ENCODE measurements at places on chromosomes 13 and 19.

- DNase-seq: no peak
Measured at GRCh38 chr13:27824121-27824520, 31.8 kb downstream of the GSX1 start.

GRCh38 chr13:31625115-31625514 lies 114.2 kb upstream of the RXFP2 start:
- DNase-seq: no peak

- DNase-seq: no peak
Measured at GRCh38 chr19:41311072-41311471, 1.1 kb downstream of the CCDC97 start.

DNA sequence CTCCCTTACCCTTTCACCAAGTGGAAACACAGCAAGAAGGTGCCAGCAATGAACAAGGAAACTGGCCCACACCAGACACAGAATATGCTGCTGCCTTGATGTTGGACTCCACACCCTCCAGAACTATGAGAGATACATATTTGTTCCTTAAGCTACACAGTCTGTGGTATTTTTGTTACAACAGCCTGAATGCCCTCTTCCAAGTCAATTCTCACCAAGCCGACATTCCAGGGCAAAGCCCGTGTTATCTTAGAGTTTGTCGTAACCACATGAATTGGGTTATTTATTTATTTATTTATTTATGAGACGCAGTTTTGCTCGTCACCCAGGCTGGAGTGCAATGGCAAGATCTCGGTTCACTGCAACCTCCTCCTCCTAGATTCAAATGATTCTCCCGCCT lies 14.9 kb downstream of the FGF21 start:
- DNase-seq: no peak

DNA sequence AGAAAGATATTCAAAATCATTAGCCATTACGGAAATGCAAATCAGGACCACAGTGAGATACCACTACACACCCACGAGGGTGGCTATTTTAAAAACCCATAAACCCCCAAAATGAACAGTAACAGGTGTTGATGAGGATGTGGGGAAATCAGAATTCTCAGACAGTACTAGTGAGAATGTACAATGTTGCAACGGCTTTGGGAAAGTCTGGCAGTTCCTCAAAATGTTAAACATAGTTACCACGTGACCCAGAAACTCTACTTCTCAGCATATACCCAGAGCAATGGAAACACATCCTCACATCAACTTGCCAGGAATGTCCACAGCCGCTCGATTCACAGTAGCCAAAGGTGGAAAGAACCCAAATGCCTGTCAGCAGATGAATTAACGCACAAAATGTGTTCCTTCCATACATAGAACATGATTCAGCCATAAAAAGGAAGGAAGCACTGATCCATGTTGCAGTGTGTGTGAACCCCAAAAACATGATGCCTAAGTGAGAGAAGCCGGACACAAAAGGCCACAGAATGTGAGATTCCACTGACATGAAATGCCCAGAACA lies 7.0 kb downstream of the PLVAP start:
- DNase-seq: no peak

- DNase-seq: no peak
Measured at GRCh38 chr13:39818953-39819352, 163.5 kb downstream of the COG6 start.
